Hepatocyte (in vitro differentiated cells): ENCODE measurements at places on chromosomes 1 and 21. TPM values are rescaled to one million over a fixed set of nuclear protein-coding genes. Genes with fewer than 3 reads are reported as not detected.

DNA sequence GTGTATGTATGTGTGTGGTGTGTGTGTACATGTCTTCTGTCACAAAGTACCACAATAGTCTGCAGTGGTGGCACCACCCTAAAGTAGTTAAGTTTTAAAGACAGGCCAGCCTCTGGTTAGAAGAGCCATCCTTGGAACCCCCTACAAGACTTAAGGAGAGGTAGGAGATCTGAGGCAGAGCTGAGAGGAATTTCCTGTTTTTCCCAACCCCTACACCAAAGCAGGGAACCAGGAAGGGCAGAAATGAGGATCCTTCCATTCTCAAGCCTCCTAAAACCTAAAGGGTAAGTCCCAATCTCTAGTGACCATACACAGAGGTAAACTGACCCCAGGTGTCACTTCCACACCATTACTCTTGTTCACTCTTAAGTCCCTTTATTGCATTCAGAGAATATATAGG is 11.1 kb downstream of the PEA15 start:
- peaks cover 4% of the 10 kb centered on the region for H3K36me3 ChIP-seq
- no peaks in the 10 kb centered on the region for H3K27me3 ChIP-seq
- H3K4me1 ChIP-seq, result peaks cover 11% of the 10 kb centered on the region
- H3K4me3 ChIP-seq, result no peak overlapping the region
- DNase-seq, result no peak

GRCh38 chr1:192986110-192986747 is 72.9 kb downstream of the UCHL5 start:
- DNase-seq, result peak; percentile 46
- no peak overlapping the region for H3K27ac ChIP-seq
- H3K4me3 ChIP-seq, result no peak overlapping the region
- H3K36me3 ChIP-seq, result no peaks in the 10 kb centered on the region
- H3K27me3 ChIP-seq, result no peaks in the 10 kb centered on the region

DNA sequence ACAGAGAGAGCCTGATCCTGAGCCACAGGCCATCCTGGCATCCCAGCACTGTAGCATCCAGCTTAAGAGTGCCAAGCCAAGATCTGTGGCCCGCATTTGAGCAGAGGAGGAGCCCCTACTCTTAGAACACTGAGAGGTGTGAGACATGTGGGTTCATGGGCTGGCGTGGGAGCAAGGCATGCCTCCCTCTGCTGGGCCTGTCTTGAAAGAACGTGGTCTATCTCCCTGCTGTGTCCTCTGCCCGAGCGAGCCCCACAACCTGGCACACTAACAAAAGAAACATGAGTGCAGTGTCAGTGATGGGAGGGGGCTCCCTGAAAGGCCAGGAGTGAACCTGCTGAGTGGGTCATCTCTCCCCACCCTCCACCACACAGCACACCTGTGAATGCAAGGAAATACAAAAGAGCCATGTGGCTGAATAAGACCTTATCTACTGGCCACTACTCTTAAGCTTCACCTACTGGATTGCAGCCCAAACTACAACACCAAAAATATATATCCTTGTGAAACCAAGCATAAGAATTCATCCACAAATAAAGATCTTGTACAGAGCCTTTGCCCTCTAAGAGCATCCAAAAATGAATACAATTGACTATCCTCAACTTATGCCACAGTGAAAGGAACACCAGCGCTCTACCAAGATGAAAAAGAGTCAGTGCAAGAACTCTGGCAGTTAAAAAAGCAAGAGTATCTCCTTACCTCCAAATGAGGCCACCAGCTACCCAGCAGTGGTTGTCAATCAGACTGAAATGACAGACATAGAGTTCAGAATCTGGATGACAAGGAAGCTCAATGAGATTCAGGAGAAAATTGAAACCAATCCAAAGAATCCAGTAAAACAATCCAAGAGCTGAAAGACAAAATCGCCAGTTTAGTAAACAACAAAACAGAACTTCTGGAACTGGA is 259.4 kb upstream of the DAB1 start:
- no peaks in the 10 kb centered on the region for H3K36me3 ChIP-seq
- no peaks in the 10 kb centered on the region for H3K4me1 ChIP-seq
- H3K27ac ChIP-seq, result no peak overlapping the region
- no peak overlapping the region for H3K4me3 ChIP-seq
- H3K27me3 ChIP-seq, result no peaks in the 10 kb centered on the region

DNA sequence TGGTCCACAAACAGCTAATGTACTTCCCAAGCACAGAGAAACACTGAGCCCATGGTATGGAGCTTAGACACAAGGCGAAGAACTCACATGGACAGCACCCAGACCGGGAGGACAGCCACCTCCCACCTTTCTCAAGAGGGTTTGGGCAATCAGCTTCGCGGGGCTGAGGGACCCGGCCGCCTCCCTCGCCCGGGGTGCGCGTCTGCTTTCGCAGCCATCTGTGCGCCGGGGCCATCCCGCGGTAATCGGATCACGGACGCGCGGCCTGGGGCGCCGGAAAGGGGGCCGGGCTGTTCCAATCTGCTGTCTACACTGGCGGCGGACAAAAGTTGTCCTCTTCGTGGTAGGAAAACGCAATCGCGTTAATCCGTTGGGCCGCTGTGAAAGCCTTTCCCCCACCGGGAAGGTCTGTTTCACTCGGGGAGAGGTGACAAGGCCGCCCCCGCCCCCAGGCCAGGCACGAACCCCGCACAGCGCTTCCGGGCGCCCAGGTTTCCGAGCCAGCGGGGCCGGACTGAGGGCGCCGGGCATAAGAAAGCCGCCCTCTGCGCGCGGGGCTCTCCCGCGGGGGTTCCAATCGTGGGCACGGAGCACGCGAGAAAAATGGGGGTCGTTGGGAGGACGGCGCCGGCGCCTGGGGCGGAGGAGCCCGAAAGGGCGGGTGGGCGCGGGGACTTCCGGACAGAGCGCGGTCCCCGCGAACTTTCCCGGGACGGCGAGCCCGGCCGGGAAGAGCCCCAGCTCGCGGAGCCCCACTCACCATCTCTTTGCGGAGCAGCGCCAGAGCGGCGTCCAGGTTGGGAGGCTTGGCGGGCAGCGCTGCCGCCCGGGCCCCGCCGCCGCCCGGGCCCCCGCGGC is 664 bp downstream of the FAM89A start:
- H3K27me3 ChIP-seq, result no peaks in the 10 kb centered on the region
- H3K36me3 ChIP-seq, result no peaks in the 10 kb centered on the region
- peak; percentile 73 for DNase-seq
- H3K27ac ChIP-seq, result peak overlapping the region; percentile 91
- H3K4me1 ChIP-seq, result peaks cover 23% of the 10 kb centered on the region

DNA sequence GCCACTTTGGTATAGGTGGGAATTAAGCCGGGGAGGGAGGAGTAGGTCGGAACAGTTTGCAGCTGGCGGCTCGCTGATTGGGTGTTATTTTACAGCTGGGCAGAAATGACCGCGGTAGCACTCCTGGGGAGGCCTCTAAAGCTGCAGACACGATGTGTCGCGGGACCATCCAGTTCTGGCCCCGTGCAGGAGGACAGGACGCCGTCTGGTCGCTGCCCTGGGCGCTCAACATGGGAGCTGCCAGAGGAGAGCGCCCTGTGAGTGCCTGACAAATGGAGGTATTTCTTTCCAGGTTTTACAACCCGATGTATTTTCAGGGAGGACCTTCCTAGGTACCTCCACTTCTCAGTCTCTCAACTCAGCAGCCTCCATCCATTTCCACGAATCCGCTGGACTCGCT is 46.2 kb downstream of the CDC7 start:
- DNase-seq, result no peak
- H3K36me3 ChIP-seq, result no peaks in the 10 kb centered on the region
- no peaks in the 10 kb centered on the region for H3K4me1 ChIP-seq
- H3K27ac ChIP-seq, result no peak overlapping the region
- H3K27me3 ChIP-seq, result no peaks in the 10 kb centered on the region
- no peak overlapping the region for H3K4me3 ChIP-seq

GRCh38 chr1:5296557-5297179 is 642.3 kb downstream of the AJAP1 start:
- H3K27ac ChIP-seq, result no peak overlapping the region
- H3K4me1 ChIP-seq, result no peaks in the 10 kb centered on the region
- DNase-seq, result no peak

DNA sequence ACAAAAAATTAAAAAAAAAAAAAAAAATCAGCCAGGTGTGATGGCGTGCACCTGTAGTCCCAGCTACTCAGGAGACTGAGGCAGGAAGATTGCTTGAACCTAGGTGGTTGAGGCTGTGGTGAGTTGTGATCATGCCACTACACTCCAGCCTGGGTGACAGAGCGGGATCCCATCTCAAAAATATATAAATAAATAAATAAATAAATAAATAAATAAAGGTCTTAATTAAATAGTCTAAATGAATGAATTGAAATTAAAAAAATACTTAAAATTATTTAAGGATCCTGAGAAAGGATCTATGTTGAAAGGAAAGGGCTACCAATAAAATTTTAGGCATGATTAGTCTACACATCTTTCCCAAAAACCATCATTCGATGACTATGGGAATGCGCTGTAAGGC is 67.4 kb upstream of the HP1BP3 start:
- peaks cover 4% of the 10 kb centered on the region for H3K36me3 ChIP-seq
- H3K4me1 ChIP-seq, result no peaks in the 10 kb centered on the region
- H3K4me3 ChIP-seq, result no peak overlapping the region
- H3K27ac ChIP-seq, result no peak overlapping the region
- DNase-seq, result no peak

GRCh38 chr1:242197907-242198820 is 199.3 kb upstream of the MAP1LC3C start:
- no peak for DNase-seq
- no peaks in the 10 kb centered on the region for H3K27me3 ChIP-seq
- no peaks in the 10 kb centered on the region for H3K36me3 ChIP-seq
- H3K27ac ChIP-seq, result no peak overlapping the region

GRCh38 chr1:79646880-79647279 is 640.4 kb upstream of the ADGRL4 start:
- peak; percentile 11 for DNase-seq
- H3K4me1 ChIP-seq, result no peaks in the 10 kb centered on the region
- H3K27ac ChIP-seq, result no peak overlapping the region
- no peaks in the 10 kb centered on the region for H3K27me3 ChIP-seq
- H3K4me3 ChIP-seq, result no peak overlapping the region

- peaks cover 5% of the 10 kb centered on the region for H3K4me1 ChIP-seq
- peak overlapping the region; percentile 37 for H3K4me3 ChIP-seq
- DNase-seq, result no peak
- peak overlapping the region; percentile 91 for H3K27ac ChIP-seq
- H3K36me3 ChIP-seq, result no peaks in the 10 kb centered on the region
- no peaks in the 10 kb centered on the region for H3K27me3 ChIP-seq
Observed at GRCh38 chr1:201954263-201955008, 867 bp upstream of the TIMM17A start.

DNA sequence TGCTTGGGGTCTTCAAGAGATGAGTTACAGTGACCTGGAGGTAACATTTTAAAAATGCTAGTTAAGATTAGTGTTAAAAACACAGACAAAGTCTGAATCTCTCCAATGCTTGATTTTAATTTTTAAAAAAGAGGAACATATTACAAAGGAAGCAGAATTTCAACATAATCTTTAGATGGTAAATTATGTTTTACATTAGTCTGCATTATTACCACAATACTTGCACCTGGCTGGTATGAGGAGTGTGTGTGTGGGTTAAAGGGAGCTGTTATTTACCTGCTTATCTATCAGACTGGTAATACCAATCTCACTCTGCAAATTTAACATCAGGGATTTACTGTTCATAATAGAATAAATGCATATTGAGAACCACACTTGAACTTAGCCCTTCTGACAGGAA is 10.3 kb upstream of the KCNJ15 start:
- no peaks in the 10 kb centered on the region for H3K27me3 ChIP-seq
- H3K36me3 ChIP-seq, result no peaks in the 10 kb centered on the region
- H3K27ac ChIP-seq, result no peak overlapping the region
- DNase-seq, result no peak

DNA sequence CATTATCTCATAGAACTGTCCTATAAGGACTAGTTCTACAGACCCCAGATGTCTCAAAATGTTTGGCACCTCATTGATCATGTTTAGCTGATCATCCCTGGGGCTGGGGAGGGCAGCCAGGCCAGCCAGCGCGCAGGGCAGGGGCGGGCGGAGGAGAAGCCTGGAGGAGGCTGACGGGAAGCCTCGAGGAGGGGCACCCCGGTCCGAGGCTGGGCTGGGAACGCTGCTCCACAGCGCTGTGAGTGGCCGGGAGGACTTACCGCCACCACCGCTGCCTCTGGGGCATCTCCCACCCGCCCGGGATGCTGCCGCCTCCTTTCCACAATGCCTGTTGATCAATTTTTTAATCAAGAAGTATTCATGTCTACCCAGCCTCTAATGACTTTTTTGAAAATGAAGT is 159.5 kb upstream of the GREM2 start:
- no peak for DNase-seq
- H3K27me3 ChIP-seq, result no peaks in the 10 kb centered on the region
- H3K4me3 ChIP-seq, result no peak overlapping the region
- H3K36me3 ChIP-seq, result no peaks in the 10 kb centered on the region
- no peak overlapping the region for H3K27ac ChIP-seq

GRCh38 chr1:115839029-115839678 is 1.8 kb downstream of the NHLH2 start:
- H3K4me1 ChIP-seq, result peaks cover 23% of the 10 kb centered on the region
- H3K36me3 ChIP-seq, result no peaks in the 10 kb centered on the region
- H3K27me3 ChIP-seq, result peaks cover 82% of the 10 kb centered on the region

- H3K27me3 ChIP-seq, result no peaks in the 10 kb centered on the region
- DNase-seq, result peak; percentile 73
- no peak overlapping the region for H3K4me3 ChIP-seq
- H3K27ac ChIP-seq, result peak overlapping the region; percentile 65
Observed at GRCh38 chr1:244347942-244348341, 103.8 kb downstream of the ADSS2 start.

GRCh38 chr1:172390683-172391551 is 29.6 kb upstream of the C1orf105 start:
- no peaks in the 10 kb centered on the region for H3K36me3 ChIP-seq
- DNase-seq, result peak; percentile 37
- H3K27me3 ChIP-seq, result no peaks in the 10 kb centered on the region
- H3K27ac ChIP-seq, result peak overlapping the region; percentile 90

DNA sequence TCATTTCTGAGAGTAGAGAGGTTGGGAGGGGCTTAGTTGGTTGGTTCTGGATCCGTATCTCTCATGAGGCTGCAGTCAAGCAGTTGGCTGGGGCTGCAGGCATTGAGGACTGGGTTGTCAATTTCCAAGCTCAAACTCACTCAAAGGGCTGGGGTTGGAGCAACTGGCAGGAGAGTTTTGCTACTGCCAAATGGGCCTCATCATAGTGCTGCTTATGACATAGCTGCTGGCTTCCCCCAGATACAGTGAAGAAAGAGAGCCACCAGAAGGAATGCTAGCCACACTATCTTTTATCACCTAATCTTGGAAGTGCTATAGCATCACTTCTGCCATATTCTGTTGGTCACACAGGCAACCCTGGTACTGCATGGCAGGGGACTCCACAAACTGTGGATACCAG is 363.5 kb upstream of the USP24 start:
- no peak overlapping the region for H3K4me3 ChIP-seq
- peaks cover 8% of the 10 kb centered on the region for H3K4me1 ChIP-seq
- H3K36me3 ChIP-seq, result no peaks in the 10 kb centered on the region

Gene LGR6
- 1.1 and 1.5 TPM in 2 replicates for polyA plus RNA-seq

Gene DIPK1A
- 16.1 and 18.0 TPM in 2 replicates for polyA plus RNA-seq

Gene MANEAL
- polyA plus RNA-seq, result 2.3 and 3.5 TPM in 2 replicates

Gene UMODL1
- 0.15 TPM in 1 of 2 replicates, not detected in the other for polyA plus RNA-seq

Gene GNG4
- 9.8 and 11.8 TPM in 2 replicates for polyA plus RNA-seq

Gene TFF2
- 28.1 and 58.7 TPM in 2 replicates for polyA plus RNA-seq

Gene PAX7
- polyA plus RNA-seq, result not detected in 2 replicates

Gene SPAG17
- polyA plus RNA-seq, result 0.36 and 4.4 TPM in 2 replicates

Gene CA14
- 6.0 and 7.3 TPM in 2 replicates for polyA plus RNA-seq
